ENCODE measurements at places on chromosomes 2 and 18. TPM values are rescaled to one million over a fixed set of nuclear protein-coding genes. Genes with fewer than 3 reads are reported as not detected.

PPP3R1 gene
- 62.8 TPM for total RNA-seq

ITPRIPL1 gene
- 8.9 TPM for total RNA-seq

GRCh38 chr2:207235621-207236020 lies 69.9 kb upstream of the KLF7 start:
- no peaks in the 10 kb centered on the region for H3K27me3 ChIP-seq
- no peak overlapping the region for H3K27ac ChIP-seq
- DNase-seq, result no peak
- H3K4me3 ChIP-seq, result no peak overlapping the region
- H3K36me3 ChIP-seq, result no peaks in the 10 kb centered on the region

DNA sequence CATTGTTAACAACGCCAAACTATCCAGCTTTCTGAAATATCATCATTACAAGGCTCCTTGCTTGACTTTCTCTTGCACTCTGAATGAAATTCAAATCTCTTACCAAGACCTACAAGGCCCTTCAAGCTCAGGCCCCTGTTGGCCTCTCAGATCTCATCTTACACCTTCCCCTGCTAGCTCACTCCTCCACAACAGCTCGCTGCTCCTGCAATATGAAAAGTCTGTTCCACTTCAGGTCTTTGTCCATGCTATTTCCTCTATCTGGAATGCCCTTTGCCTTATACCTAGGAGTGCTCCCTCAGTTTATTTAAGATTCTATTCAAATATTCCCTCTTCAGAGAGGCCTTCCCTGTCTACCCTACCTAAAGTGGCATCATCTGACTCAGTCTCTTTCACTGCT lies 91.7 kb downstream of the SESTD1 start:
- H3K36me3 ChIP-seq, result peaks cover 11% of the 10 kb centered on the region
- no peaks in the 10 kb centered on the region for H3K4me1 ChIP-seq
- H3K27me3 ChIP-seq, result no peaks in the 10 kb centered on the region
- no peak overlapping the region for H3K4me3 ChIP-seq
- DNase-seq, result no peak
- no peak overlapping the region for H3K27ac ChIP-seq

DNA sequence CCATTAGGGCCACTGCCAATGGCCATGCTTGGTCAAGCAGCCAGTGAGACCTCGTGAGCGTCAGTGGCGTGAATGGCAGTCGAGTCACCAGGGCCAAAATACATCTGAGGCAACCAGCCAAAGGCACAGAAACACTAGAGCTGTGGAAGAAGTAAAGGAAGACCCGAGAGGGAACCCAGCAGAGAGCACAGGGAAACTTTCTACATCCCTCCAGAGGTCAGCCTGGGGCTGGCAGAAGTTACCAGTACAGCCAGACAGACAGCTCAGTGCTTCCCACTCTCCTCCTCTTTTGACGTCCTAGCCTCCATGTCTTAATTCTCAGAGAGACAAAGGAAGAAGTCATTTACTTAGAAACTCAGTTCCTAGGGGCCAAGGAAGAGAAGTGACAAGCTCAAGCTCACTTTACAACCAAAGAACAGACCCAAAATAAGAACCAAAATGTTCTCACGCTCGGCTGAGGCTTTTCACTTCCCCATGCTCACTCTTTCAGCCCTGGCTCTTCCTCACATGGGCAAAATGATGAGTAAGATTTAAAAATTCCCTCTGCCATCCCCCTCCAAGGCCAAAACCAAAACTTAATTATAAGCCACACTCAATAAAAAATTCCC lies 8.7 kb downstream of the CYRIA start:
- DNase-seq, result no peak
- peaks cover 30% of the 10 kb centered on the region for H3K4me1 ChIP-seq
- no peak overlapping the region for H3K4me3 ChIP-seq
- no peaks in the 10 kb centered on the region for H3K36me3 ChIP-seq

- no peak overlapping the region for H3K27ac ChIP-seq
- DNase-seq, result no peak
- H3K27me3 ChIP-seq, result peaks cover 9% of the 10 kb centered on the region
- no peaks in the 10 kb centered on the region for H3K36me3 ChIP-seq
- no peak overlapping the region for H3K4me3 ChIP-seq
Observed at GRCh38 chr2:200738590-200738989, 73.1 kb upstream of the BZW1 start.

DNA sequence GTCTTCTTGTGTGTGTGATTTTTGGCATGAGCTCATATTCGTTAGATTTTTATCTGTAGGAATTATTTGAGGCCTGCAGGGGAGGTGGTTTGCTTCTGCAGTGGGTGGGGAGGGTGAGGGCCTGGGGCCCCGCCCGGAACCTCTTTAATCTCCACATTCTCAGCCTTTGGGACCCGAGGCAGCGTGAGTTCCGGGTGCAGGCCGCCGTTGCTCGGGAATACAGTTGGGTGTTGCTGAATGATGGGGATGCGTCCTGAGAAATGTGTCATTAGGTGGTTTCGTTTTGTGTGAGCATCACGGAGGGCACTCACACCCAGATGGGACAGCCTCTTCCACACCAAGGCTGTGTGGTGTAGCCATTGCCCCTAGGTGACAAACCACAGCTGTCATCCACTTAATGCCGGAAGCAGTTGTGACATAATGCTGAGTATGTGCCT lies 13.7 kb upstream of the GAL3ST2 start:
- H3K27me3 ChIP-seq, result no peaks in the 10 kb centered on the region
- DNase-seq, result no peak
- H3K4me3 ChIP-seq, result no peak overlapping the region
- H3K4me1 ChIP-seq, result peaks cover 33% of the 10 kb centered on the region

DNA sequence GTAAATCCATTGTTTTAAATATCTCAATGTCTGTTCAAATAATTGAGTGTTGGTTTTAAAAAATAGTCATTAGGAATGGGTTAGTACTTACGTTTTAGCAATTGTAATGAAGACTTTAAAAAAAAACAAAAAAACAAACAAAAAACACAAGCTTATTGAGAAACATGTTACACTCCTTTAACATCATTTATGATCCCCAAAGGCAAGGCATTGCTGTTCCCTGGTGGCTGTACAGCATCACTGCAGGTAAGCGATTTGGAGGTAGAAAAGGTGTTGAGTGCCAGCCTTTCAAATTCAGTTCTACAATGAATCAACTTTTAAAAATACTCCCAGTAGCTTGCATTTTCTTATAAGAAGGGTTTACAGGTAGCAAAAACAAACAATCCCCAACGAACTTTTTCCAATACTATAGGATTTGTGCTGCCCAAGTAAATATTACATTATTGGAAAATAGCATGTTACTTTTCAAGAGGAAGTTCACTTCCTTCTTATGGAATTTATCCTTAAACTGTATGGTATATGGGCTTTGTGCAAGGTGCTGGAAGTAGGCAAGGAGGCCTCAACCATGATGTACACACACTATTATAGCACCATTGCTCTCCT lies 27.5 kb downstream of the CNRIP1 start:
- no peak for DNase-seq
- peaks cover 17% of the 10 kb centered on the region for H3K4me1 ChIP-seq
- no peak overlapping the region for H3K4me3 ChIP-seq
- H3K36me3 ChIP-seq, result no peaks in the 10 kb centered on the region

- H3K4me1 ChIP-seq, result peaks cover 14% of the 10 kb centered on the region
- no peaks in the 10 kb centered on the region for H3K27me3 ChIP-seq
- peaks cover 42% of the 10 kb centered on the region for H3K36me3 ChIP-seq
- no peak overlapping the region for H3K4me3 ChIP-seq
- no peak for DNase-seq
- H3K27ac ChIP-seq, result no peak overlapping the region
Observed at GRCh38 chr18:58382446-58382845, 246.4 kb downstream of the ALPK2 start.

- no peak overlapping the region for H3K4me3 ChIP-seq
- H3K4me1 ChIP-seq, result no peaks in the 10 kb centered on the region
- no peaks in the 10 kb centered on the region for H3K36me3 ChIP-seq
- no peaks in the 10 kb centered on the region for H3K27me3 ChIP-seq
- no peak overlapping the region for H3K27ac ChIP-seq
Observed at GRCh38 chr2:16861530-16861929, 195.9 kb upstream of the CYRIA start.

MAB21L4 gene
- 2.4 TPM for total RNA-seq

DNA sequence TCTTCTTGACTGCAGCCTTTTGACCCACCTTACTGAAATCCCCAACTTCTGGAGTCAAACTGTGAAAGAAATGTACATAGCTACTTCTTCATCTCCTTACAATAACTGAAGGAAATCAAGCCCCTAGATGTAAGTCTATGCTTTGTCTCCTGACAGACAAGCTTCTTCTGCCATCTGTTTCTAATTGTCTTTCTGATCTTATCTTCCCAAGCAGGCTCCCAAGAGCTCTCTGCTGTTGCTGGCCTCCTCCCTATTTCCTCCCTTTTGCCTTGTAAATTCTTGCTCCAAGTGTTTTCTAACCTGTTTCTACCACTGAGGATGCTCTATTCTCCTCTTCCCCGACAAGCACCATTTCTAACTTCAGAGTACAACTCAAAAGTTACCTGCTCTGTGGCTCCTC lies 77.4 kb upstream of the OSR1 start:
- no peaks in the 10 kb centered on the region for H3K36me3 ChIP-seq
- H3K4me1 ChIP-seq, result peaks cover 23% of the 10 kb centered on the region
- H3K27me3 ChIP-seq, result no peaks in the 10 kb centered on the region

ALPI gene
- not detected for total RNA-seq

DNA sequence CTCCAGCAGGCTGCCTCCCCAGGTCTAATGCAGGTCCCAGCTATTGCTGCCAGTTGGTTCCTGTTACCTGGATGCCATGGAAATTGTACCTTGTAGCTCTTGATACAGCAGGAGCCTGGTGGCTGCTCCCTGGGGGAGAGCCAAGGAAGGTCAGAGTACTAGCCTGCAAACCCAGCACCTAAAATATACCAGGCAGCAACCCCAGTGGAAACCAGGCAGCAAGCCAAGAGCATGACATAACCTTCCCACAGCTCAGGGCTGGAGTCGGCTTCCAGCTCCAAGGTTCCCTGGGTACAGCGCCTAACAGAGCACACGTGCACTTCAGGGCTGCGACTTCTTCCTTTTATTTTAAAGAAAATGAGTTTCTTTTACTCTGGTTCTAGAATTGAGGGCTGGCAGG lies 30.3 kb downstream of the TNP1 start:
- no peak overlapping the region for H3K4me3 ChIP-seq
- no peak overlapping the region for H3K27ac ChIP-seq
- peak; percentile 43 for DNase-seq
- no peaks in the 10 kb centered on the region for H3K36me3 ChIP-seq

CHRNG gene
- total RNA-seq, result not detected

GRCh38 chr2:132372276-132372675 lies 44.3 kb upstream of the GPR39 start:
- no peak for DNase-seq
- H3K36me3 ChIP-seq, result no peaks in the 10 kb centered on the region
- no peaks in the 10 kb centered on the region for H3K4me1 ChIP-seq
- no peak overlapping the region for H3K4me3 ChIP-seq
- no peak overlapping the region for H3K27ac ChIP-seq
- H3K27me3 ChIP-seq, result peaks cover 15% of the 10 kb centered on the region

CFAP53 gene
- 0.65 TPM for total RNA-seq

- no peaks in the 10 kb centered on the region for H3K27me3 ChIP-seq
- no peaks in the 10 kb centered on the region for H3K4me1 ChIP-seq
Observed at GRCh38 chr2:155663265-155663664, 669.3 kb downstream of the NR4A2 start.

DNA sequence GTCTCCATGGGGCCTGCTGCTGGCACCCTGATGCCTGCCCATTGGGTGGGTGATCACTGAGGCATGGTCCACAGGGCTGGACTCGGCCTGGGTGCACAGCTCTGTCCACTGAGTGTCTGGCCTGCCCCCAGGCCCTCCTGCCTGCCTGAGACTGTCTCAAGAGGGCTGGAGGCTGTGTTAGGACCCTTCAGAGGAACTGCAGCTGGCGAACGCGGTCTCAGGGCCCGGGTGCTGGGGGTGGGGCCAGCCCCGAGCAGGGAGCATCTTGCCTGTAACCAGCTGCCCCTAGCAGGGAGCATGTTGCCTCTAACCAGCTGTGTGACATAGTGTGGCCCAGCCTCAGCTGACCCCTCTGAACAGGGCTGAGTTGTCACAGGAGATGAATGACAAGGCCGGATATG lies 50.0 kb downstream of the TWIST2 start:
- H3K27ac ChIP-seq, result no peak overlapping the region
- no peak for DNase-seq
- no peaks in the 10 kb centered on the region for H3K27me3 ChIP-seq
- H3K36me3 ChIP-seq, result no peaks in the 10 kb centered on the region

CIB4 gene
- not detected for total RNA-seq

GRCh38 chr18:59026831-59027410 lies 112.8 kb upstream of the SEC11C start:
- H3K4me1 ChIP-seq, result peaks cover 12% of the 10 kb centered on the region
- no peaks in the 10 kb centered on the region for H3K27me3 ChIP-seq
- H3K27ac ChIP-seq, result no peak overlapping the region

UGT1A10 gene
- total RNA-seq, result not detected

GRCh38 chr2:96408616-96409015 lies 73.0 kb downstream of the NCAPH start:
- DNase-seq, result no peak
- H3K27me3 ChIP-seq, result peaks cover 17% of the 10 kb centered on the region
- no peak overlapping the region for H3K4me3 ChIP-seq
- peaks cover 17% of the 10 kb centered on the region for H3K4me1 ChIP-seq
- peak overlapping the region; percentile 2 for H3K27ac ChIP-seq

DNA sequence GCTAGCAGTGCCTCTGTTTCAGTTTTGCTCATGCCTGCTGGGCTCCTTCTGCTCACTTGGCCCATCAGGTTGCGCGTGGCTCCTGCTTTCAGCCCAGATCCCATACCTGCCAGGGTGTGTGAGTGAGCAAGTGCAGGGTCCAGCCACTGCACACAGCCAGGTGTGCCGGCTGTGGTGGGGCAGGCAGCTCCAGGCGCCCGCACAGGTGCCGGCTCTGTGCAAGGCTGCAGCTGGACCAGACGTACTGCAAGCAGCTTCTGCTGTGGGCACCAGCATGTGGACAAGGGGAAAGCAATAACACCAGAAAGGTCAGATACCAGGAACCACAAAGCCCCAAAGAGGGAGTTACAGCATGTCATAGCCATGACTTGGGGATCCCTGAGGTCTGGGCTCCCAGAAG lies 5.6 kb upstream of the PCARE start:
- no peak for DNase-seq
- no peaks in the 10 kb centered on the region for H3K36me3 ChIP-seq
- no peak overlapping the region for H3K4me3 ChIP-seq
- H3K27me3 ChIP-seq, result no peaks in the 10 kb centered on the region
- no peaks in the 10 kb centered on the region for H3K4me1 ChIP-seq

GRCh38 chr2:224405841-224406370 lies 4.0 kb upstream of the FAM124B start:
- no peak overlapping the region for H3K4me3 ChIP-seq
- H3K27me3 ChIP-seq, result no peaks in the 10 kb centered on the region
- no peak overlapping the region for H3K27ac ChIP-seq

DNA sequence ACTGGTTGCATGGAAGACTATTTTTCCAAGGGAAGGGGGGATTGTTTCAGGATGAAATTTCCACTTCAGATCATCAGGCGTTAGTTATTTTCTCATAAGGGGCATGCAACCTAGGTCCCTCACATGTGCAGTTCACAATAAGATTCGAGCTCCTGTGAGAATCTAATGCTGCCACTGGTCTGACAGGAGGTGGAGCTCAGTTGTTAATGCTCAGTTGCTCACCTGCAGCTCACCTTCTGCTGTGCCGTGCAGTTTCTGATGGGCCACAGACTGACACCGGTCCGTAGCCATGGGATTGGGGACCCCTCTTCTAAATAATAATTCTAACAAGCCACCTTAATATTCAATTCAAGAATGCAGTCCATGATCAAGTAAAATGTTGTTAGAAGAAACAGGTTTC lies 34.9 kb downstream of the PLCL1 start:
- peaks cover 21% of the 10 kb centered on the region for H3K27me3 ChIP-seq
- no peak overlapping the region for H3K27ac ChIP-seq
- H3K36me3 ChIP-seq, result no peaks in the 10 kb centered on the region
- DNase-seq, result no peak
- H3K4me1 ChIP-seq, result no peaks in the 10 kb centered on the region

All from mesothelial cell of epicardium (in vitro differentiated cells).